ENCODE measurements at places on chromosomes 5 and 9.
A peak's percentile ranks its signal among the peaks of the same experiment; 100 is the strongest.

DNA sequence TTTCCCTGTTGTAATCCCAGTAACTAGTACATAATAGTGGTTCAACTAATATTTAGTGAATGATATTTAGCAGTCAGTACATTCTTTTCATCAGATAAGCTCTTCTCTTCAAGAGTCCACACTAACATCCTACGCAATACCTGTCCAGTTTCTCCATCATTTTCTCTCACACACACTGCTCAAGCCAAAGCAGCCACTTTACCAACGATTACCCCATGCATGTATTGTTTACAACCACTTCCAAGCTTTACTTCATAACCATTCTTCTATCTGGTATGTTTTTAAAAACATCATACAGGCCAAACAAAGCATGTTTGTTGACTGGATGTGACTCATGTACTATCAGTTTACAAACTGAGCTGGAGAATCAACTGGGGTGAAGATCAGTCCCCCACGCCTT is 7.3 kb downstream of the UBTD2 start:
- no peak for DNase-seq

- DNase-seq, result no peak
Observed at GRCh38 chr9:96187151-96187555, 114.8 kb downstream of the HSD17B3 start.

DNA sequence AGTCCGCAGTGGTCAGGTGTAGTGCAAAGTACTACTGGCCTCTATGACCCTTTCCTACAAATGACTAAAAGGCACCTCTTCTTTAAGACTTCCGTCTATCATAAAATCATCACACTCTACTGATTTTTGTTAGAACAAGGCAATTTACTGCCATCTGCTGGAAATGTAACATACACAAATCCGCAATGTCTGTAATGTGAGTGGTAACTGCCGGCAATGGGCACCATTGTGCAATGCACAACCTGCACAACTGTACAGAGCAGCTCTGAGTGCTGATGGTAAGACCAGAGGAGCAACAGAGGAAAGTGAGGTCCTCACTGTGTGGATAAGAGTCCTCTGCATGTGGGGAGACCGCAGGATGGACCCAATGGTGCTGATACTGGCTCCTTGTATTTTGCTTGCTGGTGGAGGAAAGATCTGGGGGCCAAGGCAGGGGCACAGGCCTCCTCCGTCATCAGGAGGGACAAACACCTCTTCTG is 103.7 kb downstream of the ATPSCKMT start:
- no peak for DNase-seq

DNA sequence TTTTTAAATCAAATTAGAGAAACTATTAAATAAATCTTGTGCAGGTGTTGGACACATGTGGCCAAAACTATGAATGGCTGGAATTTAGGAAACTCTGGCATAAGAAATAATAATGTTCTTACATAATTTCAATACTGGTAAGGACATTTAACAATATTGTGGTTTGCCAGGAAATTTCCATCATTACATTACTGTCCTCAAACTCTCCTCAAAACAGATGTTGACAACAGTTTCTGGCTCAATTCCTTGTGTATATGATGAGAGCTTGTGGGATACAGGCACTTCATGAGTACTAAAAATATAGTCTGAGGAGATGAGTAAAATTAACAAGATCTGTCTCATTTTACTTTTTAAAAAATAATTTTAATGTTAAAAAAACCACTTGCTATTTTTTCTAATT is 27.9 kb downstream of the MCTP1 start:
- no peak for DNase-seq

- no peak for DNase-seq
Observed at GRCh38 chr5:13325765-13326164, 618.7 kb downstream of the DNAH5 start.

DNA sequence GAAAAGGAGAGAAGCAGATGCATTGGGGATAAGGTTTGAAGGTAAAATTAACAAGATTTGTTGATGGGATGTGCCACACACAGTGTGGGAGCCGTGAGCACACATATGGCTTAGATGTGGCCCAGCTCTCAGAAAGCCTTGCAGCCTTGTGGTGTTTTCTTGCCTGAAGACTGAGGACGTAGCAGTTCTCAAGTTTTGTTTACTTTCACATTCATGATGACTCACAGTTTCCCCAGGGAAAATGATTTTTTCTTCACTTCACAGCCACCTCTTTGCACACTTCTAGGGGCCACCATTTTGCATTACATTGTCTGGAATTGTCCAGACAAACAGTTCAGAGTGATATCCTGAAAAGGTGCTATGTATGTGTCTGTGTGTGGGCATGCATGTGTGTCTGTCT is 126.2 kb downstream of the BASP1 start:
- no peak for DNase-seq

DNA sequence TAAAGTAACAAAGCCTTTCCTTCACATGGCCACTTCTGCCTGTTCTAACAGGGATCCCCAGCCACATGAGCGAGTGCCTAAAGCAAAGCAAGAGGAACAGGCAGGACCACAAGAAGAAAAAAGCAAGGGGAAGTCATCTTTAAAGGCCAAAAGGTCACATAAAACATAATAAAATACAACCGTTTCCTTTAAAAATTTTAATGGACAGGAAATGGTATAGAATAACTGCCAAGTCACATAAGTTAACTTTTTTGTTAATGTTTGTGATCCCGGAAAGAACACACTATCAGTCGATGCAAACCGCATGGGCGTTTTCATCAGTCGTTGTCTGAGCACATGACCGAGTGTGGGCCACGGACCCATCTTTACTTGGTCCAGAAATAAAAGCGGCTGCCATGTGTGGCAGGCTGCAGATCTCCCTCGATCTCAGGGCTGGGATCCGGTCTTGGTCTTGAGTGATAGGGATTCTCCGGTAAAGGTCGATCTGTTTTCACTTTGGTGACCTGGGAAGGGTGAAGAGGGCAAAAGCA is 15.6 kb downstream of the NDUFA8 start:
- DNase-seq, result no peak

GRCh38 chr5:123085638-123086286 is 3.3 kb upstream of the PRDM6 start:
- DNase-seq, result no peak

- DNase-seq, result peak; percentile 46
Observed at GRCh38 chr9:613771-614347, 227.6 kb upstream of the DMRT1 start.

- no peak for DNase-seq
Observed at GRCh38 chr5:61252643-61252925, 79.5 kb upstream of the ZSWIM6 start.

DNA sequence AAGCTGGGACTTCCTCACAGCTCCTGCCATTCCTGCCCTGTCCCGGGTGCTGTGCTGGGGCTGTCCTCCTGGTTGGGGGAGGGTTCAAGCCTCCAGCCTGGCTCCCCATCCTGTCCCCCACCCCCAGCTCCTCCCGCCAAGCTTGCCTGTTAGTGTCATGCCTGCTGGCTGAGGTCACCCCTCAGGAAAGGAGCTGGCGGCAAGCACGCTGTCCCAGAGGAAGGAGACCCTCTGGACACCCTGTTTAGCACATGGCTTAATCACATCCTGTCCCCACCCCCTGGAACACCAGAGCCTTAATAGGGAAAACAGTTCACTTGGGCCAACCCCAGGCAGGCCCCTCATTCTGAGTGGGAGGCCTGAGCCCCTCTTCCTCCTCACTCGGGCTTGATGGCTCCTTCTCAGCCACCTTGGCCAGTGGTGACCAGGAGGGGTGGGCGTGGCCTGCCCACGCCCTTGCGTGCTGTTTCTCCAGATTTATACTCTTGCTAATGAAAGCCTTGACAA is 9.2 kb upstream of the PHYHD1 start:
- DNase-seq, result no peak

- DNase-seq, result no peak
Observed at GRCh38 chr9:95341293-95341962, 23.9 kb upstream of the FANCC start.

All from DND-41 (cell line).